Endothelial cell of umbilical vein (primary cell): ENCODE measurements at places on chromosomes 4 and X. TPM values are rescaled to one million over a fixed set of nuclear protein-coding genes. Genes with fewer than 3 reads are reported as not detected.

GRCh38 chr4:18881556-18881955 lies 860.0 kb upstream of the LCORL start:
- DNase-seq, result no peak

DNA sequence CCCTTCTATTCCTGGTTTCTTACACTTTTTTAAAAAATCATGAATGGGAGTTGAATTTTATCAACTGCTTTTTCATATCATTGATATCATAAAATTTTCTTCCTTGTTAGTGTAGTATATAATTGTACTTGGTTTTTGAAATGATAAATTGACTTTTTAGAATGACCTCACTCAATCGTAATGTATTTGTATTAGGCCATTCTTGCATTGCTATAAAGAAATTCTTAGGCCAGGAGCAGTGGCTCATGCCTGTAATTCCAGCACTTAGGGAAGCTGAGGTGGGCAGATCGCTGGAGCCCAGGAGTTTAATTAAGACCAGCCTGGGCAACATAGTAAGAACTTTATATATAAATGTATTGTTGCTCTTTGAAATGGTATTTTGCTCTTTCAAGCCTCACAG lies 6.3 kb downstream of the EXOC1 start:
- no peak for DNase-seq

DNA sequence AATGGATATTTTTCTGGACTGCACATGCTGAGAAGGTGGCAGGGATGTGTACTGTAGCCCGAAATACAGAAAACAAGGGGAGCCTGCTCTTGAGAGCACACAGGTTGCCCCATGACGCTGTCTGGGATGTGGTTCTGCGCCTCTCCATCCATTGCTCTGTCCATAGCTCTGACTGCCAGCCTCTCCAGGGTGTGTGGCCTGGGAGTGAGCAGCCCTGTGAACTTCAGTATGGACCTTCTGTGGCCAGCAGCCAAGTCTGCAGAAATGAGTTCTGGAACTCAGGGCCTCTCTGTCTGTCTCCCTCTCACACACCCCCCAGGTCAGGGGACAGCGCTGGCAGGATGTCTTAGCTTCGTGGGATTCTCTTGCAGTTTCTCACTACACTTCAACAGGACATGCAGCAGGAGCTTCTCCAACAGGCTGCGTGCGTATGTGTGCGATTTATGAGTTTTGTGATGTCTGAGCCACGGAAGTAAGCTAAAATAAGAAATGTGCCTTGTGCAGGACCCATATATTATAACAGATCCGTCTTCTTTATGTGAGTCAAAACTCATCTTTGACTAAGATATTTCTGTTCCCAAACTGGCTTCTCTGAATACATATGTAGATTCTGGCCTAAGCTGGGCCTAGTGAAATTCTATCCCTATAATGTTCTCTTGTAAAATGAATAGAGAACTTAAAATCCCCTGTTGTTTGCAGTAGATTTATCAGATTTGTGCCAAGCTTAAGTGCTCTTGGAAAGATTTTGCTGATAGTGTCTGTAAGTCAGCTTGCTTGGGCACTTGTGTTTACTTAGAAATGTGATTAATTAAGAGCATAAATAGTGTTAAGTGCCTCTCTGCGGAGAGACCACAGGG lies 40.0 kb downstream of the PROM1 start:
- no peak for DNase-seq

DNA sequence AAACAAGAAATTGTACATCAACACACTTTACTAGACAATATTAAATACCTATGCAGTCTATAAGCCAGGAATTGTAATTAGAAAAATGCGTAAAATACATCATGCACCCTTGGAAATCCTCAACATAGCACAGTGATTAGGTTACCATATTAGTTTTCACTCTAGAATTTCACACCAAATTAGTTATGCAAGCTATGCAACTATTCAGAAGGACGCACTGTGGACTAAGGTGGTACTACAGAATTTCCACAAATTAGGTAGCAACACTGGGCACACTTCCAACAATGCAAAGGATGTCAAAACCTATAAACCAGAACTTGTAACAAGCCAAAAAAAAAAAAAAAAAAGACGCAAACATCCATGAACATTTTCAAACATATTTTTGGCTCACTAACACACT lies 71.1 kb upstream of the ZCCHC13 start:
- DNase-seq, result peak; percentile 33

DNA sequence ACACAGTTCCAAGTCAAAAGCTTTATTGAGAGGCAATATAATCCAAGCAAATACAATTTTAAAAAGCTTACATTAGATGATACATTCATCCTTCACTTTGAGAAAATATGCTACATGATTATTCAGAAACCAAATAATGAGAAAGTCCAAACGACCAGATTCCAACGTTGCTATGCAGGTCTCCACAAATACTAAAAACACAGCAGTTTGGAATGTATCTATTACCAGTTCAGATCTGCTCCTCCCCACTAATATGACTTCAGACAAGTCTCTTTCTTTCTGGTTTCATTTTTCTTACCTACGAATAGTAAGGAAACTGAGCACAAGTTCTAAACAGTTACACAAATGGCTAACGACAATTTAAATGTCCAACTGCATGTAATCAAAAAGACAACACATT lies 9.5 kb downstream of the NAF1 start:
- DNase-seq, result no peak

- no peak for DNase-seq
Measured at GRCh38 chr4:52098618-52099017, 47.5 kb downstream of the SPATA18 start.

DNA sequence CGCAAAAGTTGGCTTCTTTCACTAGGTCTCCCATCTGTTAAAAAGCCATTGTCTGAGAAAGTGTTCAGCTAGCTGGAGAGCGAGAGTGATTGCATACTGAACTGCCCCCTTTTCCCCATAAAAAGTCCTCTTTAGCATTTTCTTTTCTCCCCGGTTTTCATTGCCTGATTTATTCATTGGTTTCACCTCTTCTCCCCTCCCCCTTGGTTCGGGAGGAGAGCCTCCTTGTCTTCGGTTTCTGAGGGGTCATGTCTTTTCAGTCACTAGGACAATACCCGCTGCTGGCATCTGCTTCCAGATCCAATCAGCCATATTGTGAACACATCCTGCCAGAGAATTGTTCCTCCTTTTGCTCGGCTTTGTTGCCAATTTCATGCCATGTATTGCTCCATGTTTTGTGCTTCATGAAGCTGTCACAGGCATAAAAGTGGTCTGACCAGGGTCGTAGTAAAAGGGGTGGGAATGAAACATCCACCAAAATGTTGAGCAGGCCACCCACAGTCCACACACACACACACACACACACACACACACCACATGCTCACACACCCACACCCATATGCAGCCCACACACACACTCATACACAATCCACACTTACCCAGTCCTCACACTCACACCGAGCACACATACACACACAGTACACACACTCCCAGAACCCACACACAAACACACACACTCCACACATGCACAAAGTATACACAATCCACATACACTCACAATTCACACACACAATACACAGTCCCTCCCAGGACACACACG lies 136.0 kb downstream of the NKX6-1 start:
- no peak for DNase-seq

- DNase-seq, result no peak
Measured at GRCh38 chr4:2252530-2253091, 9.3 kb downstream of the MXD4 start.

DNA sequence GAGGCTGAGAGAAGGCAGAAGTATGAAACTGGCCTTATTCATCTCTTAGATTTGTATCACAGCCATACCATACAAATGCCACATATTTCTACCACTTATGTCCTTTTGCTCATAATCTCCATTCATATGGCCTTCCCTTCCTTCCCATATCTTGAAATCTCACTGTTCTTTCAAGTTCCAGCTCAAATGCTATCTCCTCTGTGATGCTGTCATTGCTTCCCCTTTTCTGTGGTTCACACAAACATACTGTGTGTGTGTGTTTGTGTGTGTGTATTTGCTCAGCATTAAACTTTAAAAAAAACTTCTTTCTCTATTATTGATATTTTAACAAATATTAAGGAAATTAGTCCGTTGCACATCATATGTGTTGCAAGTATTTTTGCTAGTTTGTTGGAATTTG lies 26.7 kb downstream of the PHKA1 start:
- no peak for DNase-seq

GRCh38 chr4:26367811-26368210 lies 47.0 kb downstream of the RBPJ start:
- no peak for DNase-seq

GRCh38 chr4:77959566-77960338 lies 97.1 kb downstream of the MRPL1 start:
- DNase-seq, result peak; percentile 55

DNA sequence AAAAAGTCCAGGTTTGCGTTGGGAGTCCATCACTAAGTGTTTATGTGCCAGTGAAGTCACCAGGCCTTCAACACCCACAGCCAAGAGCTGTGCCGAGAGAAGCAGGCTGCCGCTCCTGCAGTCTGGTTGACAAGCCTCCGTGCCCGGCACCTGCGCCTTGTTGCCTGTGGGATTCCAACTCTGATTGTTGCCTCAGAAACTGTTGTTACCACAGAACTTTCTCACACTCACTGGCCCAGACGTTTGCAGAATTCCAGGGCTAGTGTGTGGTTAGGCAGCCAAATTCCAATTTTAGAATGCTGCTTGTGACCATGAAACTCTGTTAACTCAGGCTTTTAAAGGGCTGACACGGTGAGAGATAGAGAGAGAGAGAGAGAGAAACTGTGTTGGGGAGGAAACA lies 119.5 kb upstream of the LIMCH1 start:
- no peak for DNase-seq

DNA sequence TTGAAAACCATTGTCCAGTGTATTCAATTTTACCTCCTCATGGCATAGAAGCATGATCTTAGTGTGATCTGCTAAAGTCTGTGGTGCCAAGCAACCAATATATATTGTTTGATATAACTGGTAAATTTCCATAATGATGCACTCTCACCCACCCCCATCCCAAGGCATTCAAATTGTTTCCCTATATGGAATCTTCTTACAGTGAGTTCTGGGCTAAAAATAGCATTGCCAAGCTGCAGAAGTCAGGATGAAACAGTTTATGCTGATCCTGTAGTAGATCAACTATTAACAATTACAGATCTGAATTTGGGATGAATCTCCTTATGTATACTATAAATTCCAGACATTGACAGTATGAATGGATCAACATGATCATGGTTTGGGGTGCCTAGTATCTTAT lies 20.9 kb downstream of the FGF13 start:
- no peak for DNase-seq

DNA sequence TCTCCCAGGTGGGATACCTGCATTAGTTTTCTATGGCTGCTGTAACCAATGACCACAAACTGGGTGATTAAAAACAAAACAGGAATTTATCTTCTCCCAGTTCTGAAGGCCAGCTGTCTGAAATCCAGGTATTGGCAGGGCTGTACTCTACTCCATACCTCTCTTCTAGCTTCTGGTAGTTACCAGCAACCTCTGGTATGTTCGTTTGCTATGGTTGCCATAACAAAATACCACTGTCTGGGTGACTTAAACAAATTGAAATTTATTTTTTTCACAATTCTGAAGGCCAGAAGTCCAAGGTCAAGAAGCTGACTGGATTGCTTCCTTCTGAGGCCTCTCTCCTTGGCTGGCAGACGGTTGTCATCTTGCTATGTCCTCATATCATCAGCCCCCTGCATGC lies 642.1 kb upstream of the TENM3 start:
- no peak for DNase-seq

DNA sequence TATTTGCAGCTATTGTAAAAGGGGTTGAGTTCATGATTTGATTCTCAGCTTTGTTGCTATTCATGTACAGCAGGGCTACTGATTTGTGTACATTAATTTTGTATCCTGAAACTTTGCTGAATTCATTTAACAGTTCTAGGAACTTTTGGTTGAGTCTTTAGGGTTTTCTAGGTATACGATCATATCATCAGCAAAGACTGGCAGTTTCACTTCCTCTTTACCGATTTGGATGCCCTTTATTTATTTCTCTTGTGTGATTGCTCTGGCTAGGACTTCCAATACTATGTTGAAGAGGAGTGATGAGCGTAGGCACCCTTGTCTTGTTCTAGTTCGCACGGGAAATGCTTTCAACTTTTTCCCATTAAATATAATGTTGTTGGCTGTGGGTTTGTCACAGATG lies 48.1 kb downstream of the NPY1R start:
- DNase-seq, result no peak

GRCh38 chr4:81844717-81845116 lies 373.0 kb upstream of the RASGEF1B start:
- DNase-seq, result peak; percentile 79

- no peak for DNase-seq
Measured at GRCh38 chrX:147884958-147885357, 26.8 kb upstream of the FMR1 start.

DNA sequence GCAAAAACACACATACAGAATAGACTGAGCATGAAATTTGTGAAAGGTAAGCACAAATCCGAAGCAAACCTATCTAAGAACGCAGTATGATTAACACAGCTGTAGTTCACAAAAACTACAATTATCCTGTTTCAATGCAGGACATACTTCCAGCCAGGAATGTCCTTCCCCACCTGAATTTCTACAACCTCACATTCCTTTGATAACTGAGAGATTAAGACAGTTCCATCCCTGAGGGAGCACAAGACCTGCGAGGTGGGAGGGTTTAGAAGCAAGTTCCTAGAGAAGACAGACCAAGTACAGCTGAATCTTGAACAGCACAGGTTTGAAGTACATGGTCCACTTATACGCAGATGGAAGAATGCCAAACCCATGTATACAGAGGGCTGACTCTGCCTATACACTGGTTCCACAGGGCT lies 10.6 kb downstream of the ABCG2 start:
- no peak for DNase-seq

DNA sequence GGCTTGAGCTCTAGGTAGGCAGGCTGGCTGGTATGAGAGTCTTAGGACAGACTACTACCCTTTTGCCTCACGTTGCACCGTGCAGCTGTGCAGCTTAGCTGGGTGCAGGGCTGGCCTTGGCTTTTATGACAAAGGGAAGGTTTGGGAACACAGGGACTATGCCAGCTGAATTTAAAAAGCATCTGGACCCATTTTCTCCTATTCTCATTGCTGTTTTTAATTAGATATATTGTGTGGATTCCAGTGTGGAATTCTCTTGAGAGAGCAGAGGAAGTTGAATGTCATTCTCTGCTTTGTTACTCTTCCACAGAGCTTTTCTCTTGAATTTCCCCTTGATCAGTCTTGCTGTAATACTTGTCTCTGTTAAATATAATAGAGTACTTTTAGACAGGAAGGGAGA lies 192.7 kb downstream of the ZNF330 start:
- no peak for DNase-seq

- DNase-seq, result peak; percentile 46
Measured at GRCh38 chr4:30722359-30723200, 2.4 kb downstream of the PCDH7 start.

The TKTL2 gene
- not detected in 2 replicates for total RNA-seq

The SRPX2 gene
- 124 and 133 TPM in 2 replicates for total RNA-seq

The CDKL2 gene
- 0.55 and 0.99 TPM in 2 replicates for total RNA-seq

The ACOT9 gene
- 83.1 and 88.5 TPM in 2 replicates for total RNA-seq

The FGD1 gene
- 18.0 and 19.6 TPM in 2 replicates for total RNA-seq

The KLHL4 gene
- 19.3 and 20.9 TPM in 2 replicates for total RNA-seq

The P2RY8 gene
- total RNA-seq, result not detected in 2 replicates

The PCDH18 gene
- 1.4 and 1.5 TPM in 2 replicates for total RNA-seq

The ADAMTS3 gene
- total RNA-seq, result 1.3 and 1.5 TPM in 2 replicates

The CXCL8 gene
- 5.2 and 12.6 TPM in 2 replicates for total RNA-seq
